ENCODE measurements at places on chromosomes 3 and 15. TPM values are rescaled to one million over a fixed set of nuclear protein-coding genes. Genes with fewer than 3 reads are reported as not detected.

The RAB11A gene
- 266 TPM for total RNA-seq

The MAGI1 gene
- 3.2 TPM for total RNA-seq

The ANKRD34C gene
- not detected for total RNA-seq

The SLC24A5 gene
- not detected for total RNA-seq

The OR4F6 gene
- total RNA-seq = not detected

The GCHFR gene
- 6.7 TPM for total RNA-seq

The ZMAT3 gene
- 6.3 TPM for total RNA-seq

The CLDN18 gene
- total RNA-seq = not detected
